ENCODE measurements at places on chromosomes 7 and 10. TPM values are rescaled to one million over a fixed set of nuclear protein-coding genes. Genes with fewer than 3 reads are reported as not detected.

The IL15RA gene
- 42.4 TPM for total RNA-seq

The MSS51 gene
- total RNA-seq = 2.9 TPM

The NKX1-2 gene
- total RNA-seq = not detected

The UPK3BL2 gene
- total RNA-seq = 18.3 TPM

The AKR1C4 gene
- total RNA-seq = 0.40 TPM

The VSTM4 gene
- total RNA-seq = not detected

The RASA4B gene
- total RNA-seq = 0.76 TPM

The LRRC27 gene
- 5.0 TPM for total RNA-seq

The MBL2 gene
- total RNA-seq = not detected

The PRRT4 gene
- total RNA-seq = not detected

The EBLN1 gene
- not detected for total RNA-seq

The ODAD2 gene
- total RNA-seq = 0.20 TPM

The SERPINE1 gene
- 1.1 TPM for total RNA-seq

The FANK1 gene
- 1.6 TPM for total RNA-seq

The HOXA1 gene
- total RNA-seq = 0.44 TPM

The PTN gene
- 0.54 TPM for total RNA-seq

The SFTPA1 gene
- not detected for total RNA-seq

The NYAP1 gene
- 0.38 TPM for total RNA-seq

The CDK14 gene
- 31.4 TPM for total RNA-seq

The GRM3 gene
- not detected for total RNA-seq

Data from Calu3 (cell line).